ENCODE measurements at places on chromosomes 5 and 9. TPM values are rescaled to one million over a fixed set of nuclear protein-coding genes. Genes with fewer than 3 reads are reported as not detected.

DNA sequence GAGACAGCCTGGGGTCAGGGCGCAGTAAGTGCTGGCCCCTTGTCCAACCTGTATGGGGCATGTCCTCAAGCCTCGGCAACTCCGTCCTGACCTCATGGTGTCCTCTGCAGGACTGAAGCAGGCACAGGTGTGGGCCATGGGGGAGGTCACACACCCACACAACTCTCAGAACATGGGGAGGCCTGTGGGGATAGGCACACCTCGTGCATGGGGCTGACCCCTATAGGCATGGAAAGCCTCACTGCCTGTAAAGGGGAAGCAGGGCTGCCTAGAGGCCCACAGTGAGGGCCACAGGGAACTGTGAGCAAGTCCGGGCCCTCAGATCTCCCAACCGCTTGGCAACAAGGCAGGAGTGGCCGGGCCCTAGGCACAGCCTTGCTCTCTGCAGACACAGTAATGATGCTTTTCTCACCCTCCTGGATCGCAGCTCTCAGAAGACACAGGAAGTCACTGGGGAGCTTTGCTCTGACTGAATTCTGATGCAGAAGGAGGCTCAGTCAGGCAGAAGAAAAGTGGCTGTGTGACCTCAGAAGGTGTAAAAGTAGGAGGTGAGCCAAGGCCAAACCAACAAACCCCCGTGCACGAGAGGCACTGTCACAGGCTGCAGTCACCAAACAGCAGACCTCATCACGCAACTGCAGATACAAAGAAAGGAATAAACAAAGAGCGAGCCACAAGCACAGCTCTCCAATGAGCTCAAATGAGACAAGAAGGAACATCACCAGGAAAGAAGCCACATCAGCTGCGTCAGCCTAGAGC, 5.4 kb downstream of the IPPK start:
- peaks cover 15% of the 10 kb centered on the region for H3K36me3 ChIP-seq
- H3K4me1 ChIP-seq: peaks cover 31% of the 10 kb centered on the region
- no peak overlapping the region for H3K27ac ChIP-seq
- H3K4me3 ChIP-seq: no peak overlapping the region
- H3K27me3 ChIP-seq: no peaks in the 10 kb centered on the region

DNA sequence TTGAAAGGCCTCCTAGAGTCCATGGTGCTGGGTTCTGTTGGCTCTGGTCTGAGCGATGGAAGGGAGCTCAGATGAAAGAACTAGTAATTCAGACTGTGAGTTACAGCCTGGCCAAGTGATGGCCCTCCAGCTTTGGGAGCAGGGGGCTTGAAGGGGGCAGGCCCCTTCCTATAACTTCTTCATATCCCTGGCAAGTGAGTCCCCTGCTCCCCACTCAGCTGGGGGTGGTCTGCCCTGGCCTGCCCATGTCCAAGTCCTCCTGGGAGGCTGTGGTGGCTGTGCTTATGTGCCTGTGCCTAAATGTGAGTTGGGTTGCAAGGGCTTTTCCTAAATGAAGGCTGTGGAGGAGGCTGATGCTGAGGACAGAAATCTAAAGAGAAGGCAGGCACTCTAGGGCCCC, 80.1 kb downstream of the MACROH2A1 start:
- peaks cover under 1% of the 10 kb centered on the region for H3K4me1 ChIP-seq
- no peak overlapping the region for H3K4me3 ChIP-seq
- no peak overlapping the region for H3K27ac ChIP-seq
- no peak for DNase-seq
- no peaks in the 10 kb centered on the region for H3K27me3 ChIP-seq

RANBP17 gene
- not detected for total RNA-seq

DNA sequence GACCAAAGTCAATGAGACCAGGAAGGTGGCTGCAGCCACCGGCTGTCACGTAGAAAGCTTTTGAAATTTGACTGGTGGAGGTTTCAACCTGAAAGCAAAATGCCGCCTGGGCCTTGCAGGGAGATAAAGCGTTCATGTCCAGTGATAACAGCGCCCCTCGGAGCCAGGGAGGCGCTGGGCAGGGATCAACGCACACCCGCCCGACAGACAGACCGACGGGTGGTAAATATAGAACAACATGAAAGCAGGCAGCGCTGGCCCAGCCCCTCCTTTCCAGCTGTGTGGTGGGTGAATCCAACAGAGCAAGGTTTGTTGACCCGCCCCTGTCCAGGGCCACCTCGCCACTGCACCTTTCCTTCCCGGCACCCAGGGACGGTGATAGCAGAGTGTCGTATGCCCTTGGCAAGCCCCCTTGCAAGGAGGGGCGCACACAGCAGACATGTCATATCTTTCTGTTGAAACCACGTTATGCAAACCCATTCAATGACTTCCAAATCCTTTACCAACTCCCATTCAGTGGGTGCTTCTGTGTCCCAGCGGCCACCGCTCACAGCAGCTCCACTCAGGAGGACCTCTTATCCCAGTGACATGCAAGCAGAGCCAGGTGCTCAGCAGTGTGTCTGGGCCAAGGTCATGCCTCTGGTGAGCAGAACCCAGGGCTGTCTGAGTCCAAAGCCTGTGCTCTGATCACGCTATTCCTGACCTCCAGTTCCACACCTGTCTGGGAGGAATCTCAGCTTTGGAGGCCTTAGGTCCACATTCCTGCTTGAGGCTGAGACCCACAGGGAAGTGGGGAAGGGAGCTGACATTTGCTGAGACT, 38.7 kb downstream of the NKX2-5 start:
- no peaks in the 10 kb centered on the region for H3K4me1 ChIP-seq
- peaks cover 10% of the 10 kb centered on the region for H3K27me3 ChIP-seq
- H3K36me3 ChIP-seq: no peaks in the 10 kb centered on the region
- H3K27ac ChIP-seq: no peak overlapping the region

GRCh38 chr9:136697821-136698526, 10.7 kb upstream of the AGPAT2 start:
- peaks cover 21% of the 10 kb centered on the region for H3K27me3 ChIP-seq
- no peak for DNase-seq

TEX48 gene
- total RNA-seq: not detected

IFNE gene
- not detected for total RNA-seq

DNA sequence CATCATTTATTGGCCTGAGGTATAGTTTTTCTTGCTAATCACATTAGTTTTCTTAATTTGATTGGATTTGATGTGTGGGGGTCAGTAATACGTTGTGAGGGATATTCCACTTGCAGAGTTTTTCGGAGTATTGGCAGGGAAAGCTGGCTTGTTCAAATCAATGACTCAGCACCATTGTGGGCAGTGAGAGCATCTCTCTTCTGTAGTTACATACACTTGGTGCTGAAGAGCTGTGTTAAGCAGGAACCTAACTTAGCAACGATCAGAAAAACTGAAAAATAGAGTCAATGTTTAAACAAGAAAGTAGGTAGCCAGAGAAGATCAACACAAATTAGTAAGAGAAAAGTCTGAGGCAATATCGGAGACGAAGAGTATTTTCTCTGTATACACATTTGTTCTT, 344.6 kb upstream of the EDIL3 start:
- H3K4me1 ChIP-seq: no peaks in the 10 kb centered on the region
- H3K27ac ChIP-seq: no peak overlapping the region
- H3K36me3 ChIP-seq: no peaks in the 10 kb centered on the region

ADRB2 gene
- 3.2 TPM for total RNA-seq

- no peaks in the 10 kb centered on the region for H3K27me3 ChIP-seq
- peaks cover 5% of the 10 kb centered on the region for H3K36me3 ChIP-seq
- peak overlapping the region; percentile 86 for H3K4me3 ChIP-seq
- peaks cover 95% of the 10 kb centered on the region for H3K4me1 ChIP-seq
- H3K27ac ChIP-seq: peak overlapping the region; percentile 96
- no peak for DNase-seq
These were observed 20.1 kb downstream of the CXXC5 start for GRCh38 chr5:139668064-139668880.

GRCh38 chr9:95696701-95697100, 178.8 kb upstream of the ERCC6L2 start:
- no peaks in the 10 kb centered on the region for H3K4me1 ChIP-seq
- no peaks in the 10 kb centered on the region for H3K36me3 ChIP-seq
- H3K27ac ChIP-seq: no peak overlapping the region
- H3K4me3 ChIP-seq: no peak overlapping the region
- DNase-seq: no peak
- H3K27me3 ChIP-seq: no peaks in the 10 kb centered on the region

OBP2B gene
- not detected for total RNA-seq

- H3K4me1 ChIP-seq: no peaks in the 10 kb centered on the region
- no peak overlapping the region for H3K27ac ChIP-seq
- H3K4me3 ChIP-seq: no peak overlapping the region
- H3K27me3 ChIP-seq: no peaks in the 10 kb centered on the region
- no peaks in the 10 kb centered on the region for H3K36me3 ChIP-seq
These were observed 490.2 kb upstream of the RORB start for GRCh38 chr9:74006935-74007334.

F2R gene
- 0.20 TPM for total RNA-seq

DNA sequence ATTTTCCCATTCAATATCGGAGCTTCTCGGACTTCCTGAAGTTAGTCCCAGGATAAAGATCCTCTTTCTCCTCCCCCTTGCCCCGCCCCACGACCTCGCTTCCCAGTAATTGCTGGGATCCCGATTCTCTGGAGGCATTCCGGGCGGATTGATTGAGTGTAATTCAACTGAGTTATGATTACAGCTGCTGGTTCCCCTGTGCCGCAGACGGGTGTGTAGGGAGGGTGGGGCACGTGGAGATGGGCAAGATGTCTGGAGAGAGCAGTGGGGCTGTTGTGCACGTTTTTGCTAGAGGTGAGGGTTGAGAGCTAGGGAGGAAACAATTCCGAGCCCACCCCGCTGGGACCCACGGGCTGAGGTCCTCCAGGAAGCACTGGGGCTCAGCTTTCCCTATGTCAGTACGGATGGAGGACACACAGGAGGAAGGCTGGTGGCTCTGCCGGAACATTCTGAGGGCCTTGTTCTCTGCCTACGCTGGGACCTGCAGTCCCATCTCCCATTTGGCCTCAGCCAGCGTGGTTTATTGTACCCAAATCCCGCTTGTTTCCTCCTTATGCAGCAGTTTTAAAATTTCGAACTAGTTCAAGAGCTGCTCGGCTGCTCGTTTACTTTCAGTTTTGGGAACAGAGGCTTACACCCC, 2.4 kb upstream of the DMRT2 start:
- peak overlapping the region; percentile 80 for H3K4me3 ChIP-seq
- no peak for DNase-seq
- peaks cover 79% of the 10 kb centered on the region for H3K27me3 ChIP-seq
- H3K27ac ChIP-seq: peak overlapping the region; percentile 54
- H3K36me3 ChIP-seq: peaks cover 2% of the 10 kb centered on the region

DNA sequence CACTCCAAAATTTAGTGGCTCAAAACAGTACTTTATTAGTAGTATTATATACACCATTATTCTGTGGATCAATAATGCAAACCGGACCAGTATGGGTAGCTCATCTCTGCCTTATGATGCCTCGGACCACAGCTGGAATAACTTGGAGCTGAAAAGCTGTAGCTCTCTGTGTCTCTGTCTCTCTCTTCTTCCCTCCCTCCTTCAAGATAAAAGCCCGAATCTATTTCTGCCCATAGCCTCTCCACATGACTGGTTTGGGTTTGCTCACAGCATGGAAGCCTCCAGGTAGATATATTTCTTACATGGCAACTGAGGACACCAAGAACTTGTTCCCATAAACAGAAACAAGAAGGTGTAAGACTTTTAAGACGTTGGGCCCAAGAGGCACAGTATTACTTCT, 147.5 kb upstream of the TBCA start:
- no peak overlapping the region for H3K27ac ChIP-seq
- no peak overlapping the region for H3K4me3 ChIP-seq
- H3K4me1 ChIP-seq: no peaks in the 10 kb centered on the region
- peaks cover 18% of the 10 kb centered on the region for H3K27me3 ChIP-seq
- DNase-seq: no peak
- H3K36me3 ChIP-seq: no peaks in the 10 kb centered on the region

GRCh38 chr5:93311881-93312280, 269.1 kb downstream of the NR2F1-AS1 start:
- H3K4me1 ChIP-seq: no peaks in the 10 kb centered on the region
- H3K4me3 ChIP-seq: no peak overlapping the region
- no peaks in the 10 kb centered on the region for H3K27me3 ChIP-seq
- H3K36me3 ChIP-seq: no peaks in the 10 kb centered on the region

PCDHA4 gene
- not detected for total RNA-seq

DNA sequence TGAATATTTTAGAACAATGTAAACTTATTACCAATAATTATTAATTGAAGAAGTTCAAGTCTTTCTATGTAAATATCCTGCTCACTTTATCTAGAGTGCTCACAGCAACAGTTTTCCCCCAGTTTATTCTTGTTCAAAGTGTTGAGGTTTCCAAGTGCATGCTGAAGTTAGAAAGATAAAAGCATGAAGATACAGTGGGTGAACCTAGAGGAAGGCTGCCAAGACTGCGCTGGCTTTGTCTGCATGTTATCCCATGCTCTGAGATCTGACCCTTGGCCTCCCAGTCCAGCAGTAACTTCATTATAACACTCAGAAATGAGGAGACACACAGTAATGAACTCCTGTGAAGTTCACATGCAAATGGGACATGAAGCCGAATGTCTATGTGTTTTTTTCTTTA, 76.0 kb upstream of the PIP5K1B start:
- no peak overlapping the region for H3K27ac ChIP-seq
- DNase-seq: no peak
- H3K27me3 ChIP-seq: no peaks in the 10 kb centered on the region
- no peak overlapping the region for H3K4me3 ChIP-seq
- H3K36me3 ChIP-seq: no peaks in the 10 kb centered on the region

- no peaks in the 10 kb centered on the region for H3K4me1 ChIP-seq
- no peak overlapping the region for H3K27ac ChIP-seq
- no peaks in the 10 kb centered on the region for H3K27me3 ChIP-seq
- H3K4me3 ChIP-seq: no peak overlapping the region
These were observed 52.5 kb upstream of the IL7R start for GRCh38 chr5:35804201-35804653.

DNA sequence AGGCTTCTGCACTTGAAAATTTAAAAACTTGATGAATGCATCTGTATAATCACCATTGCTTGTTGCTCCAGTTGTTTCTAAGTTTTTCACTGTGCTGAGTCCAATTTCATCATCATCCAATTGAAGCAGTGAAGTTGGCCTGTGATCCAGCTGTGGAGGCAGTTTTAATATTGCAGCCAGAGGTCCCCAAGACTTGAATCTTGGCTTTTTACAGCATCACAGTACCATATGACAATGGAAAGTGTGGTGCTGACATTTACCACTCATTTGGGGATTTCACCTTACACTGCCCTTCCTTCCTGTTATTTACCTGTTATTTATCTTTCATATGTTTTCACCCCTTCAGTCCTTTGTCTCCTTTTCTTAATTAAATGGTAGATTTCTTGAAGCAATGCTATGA, 76.2 kb upstream of the SPIN1 start:
- DNase-seq: no peak
- no peaks in the 10 kb centered on the region for H3K4me1 ChIP-seq
- H3K27me3 ChIP-seq: peaks cover 8% of the 10 kb centered on the region
- no peaks in the 10 kb centered on the region for H3K36me3 ChIP-seq
- H3K27ac ChIP-seq: no peak overlapping the region

GPRIN1 gene
- total RNA-seq: 3.2 TPM

MRNIP gene
- 54.6 TPM for total RNA-seq

PCDHB7 gene
- not detected for total RNA-seq

CDHR2 gene
- total RNA-seq: 0.42 TPM

DNA sequence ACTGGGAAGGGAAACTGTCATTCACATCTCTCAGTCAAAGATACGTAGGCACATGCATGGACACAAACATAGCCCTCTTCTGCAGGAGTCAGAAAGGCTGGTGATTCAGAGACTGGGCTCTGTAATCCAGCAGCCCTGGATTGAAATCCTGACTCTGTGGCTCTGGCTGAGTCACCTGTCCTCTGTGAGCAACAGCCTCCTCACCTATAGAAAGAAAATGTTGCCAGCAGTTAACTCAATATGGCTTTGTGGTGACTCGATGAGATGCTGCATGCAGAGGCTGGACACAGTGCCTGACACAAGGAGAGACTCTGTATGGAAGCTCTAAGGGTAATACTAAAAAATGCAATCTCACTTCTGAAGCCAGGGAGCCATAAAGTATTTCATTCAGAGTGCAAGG, 23.9 kb upstream of the CDKN2AIPNL start:
- H3K4me3 ChIP-seq: no peak overlapping the region
- H3K27ac ChIP-seq: no peak overlapping the region
- H3K36me3 ChIP-seq: no peaks in the 10 kb centered on the region
- H3K27me3 ChIP-seq: no peaks in the 10 kb centered on the region
- peaks cover 24% of the 10 kb centered on the region for H3K4me1 ChIP-seq
- DNase-seq: no peak
